ENCODE measurements at places on chromosomes 2 and 18.

DNA sequence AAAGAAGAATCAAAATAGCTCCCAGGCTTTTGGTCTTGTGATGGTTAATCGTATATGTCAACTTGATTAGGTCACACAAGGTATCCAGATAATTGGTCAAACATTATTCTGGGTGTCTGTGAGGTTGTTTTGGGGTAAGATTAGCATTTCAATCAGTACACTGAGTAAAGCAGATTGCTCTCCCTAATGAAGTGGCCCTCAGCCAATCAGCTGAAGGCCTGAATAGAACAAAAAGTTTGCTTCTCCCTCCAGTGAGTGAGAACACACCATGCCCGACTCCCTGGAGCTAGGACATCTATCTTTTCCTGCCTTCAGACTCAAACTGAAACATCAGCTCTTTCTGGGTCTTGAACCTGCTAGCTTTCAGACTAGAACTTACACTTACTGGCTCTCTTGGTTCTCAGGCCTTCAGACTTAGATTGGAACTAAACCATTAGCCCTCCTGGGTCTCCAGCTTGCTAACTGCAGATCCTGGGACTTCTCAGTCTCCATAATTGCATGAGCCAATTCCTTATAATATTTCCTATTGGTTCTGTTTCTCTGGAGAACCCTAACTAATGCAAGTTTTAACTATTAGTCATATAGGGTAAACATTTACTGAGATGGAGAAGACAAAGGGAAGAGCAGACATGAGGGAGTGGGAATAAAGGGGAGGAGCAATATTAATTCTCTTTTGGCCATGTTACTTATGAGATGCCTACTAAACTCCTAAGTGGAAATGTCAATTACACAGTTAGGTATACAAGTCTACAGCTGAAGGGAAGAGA lies 25.5 kb downstream of the LNPK start:
- no peak for DNase-seq

GRCh38 chr2:200159829-200160781 lies 146.4 kb upstream of the SPATS2L start:
- DNase-seq, result no peak

DNA sequence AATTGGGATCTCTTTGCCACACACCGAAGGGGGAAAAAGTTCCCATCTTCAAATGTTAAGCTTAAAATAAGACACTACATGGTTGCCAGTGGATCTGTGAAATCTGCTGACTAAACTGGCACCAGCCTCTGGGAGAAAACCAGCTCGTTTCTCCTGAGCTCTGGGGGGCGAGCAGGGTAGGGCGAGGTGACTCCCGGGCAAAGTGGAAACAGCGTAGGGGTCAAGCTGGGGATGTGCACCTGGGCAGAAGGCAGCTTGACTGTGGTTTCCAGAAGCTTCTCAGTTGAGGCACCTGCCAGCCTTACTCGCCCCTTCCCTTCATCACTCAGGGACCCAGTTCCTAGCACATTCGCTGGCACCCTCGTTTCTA lies 62.8 kb downstream of the SFXN5 start:
- DNase-seq, result no peak

DNA sequence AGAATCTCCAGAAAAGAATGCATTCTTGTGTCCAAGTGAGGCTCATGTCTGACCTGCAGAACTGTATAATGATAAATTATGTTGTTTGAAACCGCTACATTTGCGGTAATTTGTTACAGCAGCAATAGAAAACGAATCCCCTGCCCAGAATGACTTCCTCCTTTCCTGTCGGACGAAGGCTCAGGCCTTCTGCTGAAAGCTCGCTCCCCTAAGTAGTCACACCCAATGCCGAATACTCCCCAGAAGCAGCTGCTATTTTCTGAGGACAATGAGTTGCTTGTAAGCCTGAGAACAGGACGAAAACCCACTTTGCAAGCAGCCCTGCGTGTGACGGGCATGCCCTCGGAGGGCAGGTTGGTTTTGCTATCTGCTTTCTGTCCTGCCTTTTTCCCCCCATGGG lies 27.7 kb upstream of the PTPN4 start:
- DNase-seq, result no peak

Data from KG1 (cell line).